Mesenteric fat pad (tissue), 1 donor: ENCODE measurements at places on chromosomes 4 and X. TPM values are rescaled to one million over a fixed set of nuclear protein-coding genes. Genes with fewer than 3 reads are reported as not detected.

The EVC gene
- 16.6 TPM for total RNA-seq

The TRIM61 gene
- total RNA-seq: 2.1 TPM

The MTCP1 gene
- total RNA-seq: 26.3 TPM

The ARMCX1 gene
- total RNA-seq: 32.3 TPM

The TMEM271 gene
- total RNA-seq: not detected

The SCML2 gene
- total RNA-seq: 2.1 TPM

The SSX3 gene
- total RNA-seq: not detected

The TADA2B gene
- 21.4 TPM for total RNA-seq

The MSANTD1 gene
- total RNA-seq: 0.80 TPM

The NDST3 gene
- total RNA-seq: not detected

The MEPE gene
- not detected for total RNA-seq

The GPR34 gene
- total RNA-seq: 41.2 TPM

The HS3ST1 gene
- 4.2 TPM for total RNA-seq

The FABP2 gene
- 0.80 TPM for total RNA-seq

The AKAP4 gene
- total RNA-seq: not detected

The NPNT gene
- 6.9 TPM for total RNA-seq

The XAGE1A gene
- not detected for total RNA-seq

The NPY2R gene
- total RNA-seq: not detected

The SSX4 gene
- total RNA-seq: not detected

The SLC4A4 gene
- 5.5 TPM for total RNA-seq

The SPATA4 gene
- not detected for total RNA-seq

The COX7B2 gene
- not detected for total RNA-seq

The TRPC5OS gene
- not detected for total RNA-seq

The TAF7L gene
- 0.26 TPM for total RNA-seq

The UCP1 gene
- not detected for total RNA-seq

The ATP1B4 gene
- not detected for total RNA-seq

The PFKFB1 gene
- 18.5 TPM for total RNA-seq

The PJA1 gene
- total RNA-seq: 57.6 TPM

The ATOH1 gene
- not detected for total RNA-seq

The UGT2B15 gene
- not detected for total RNA-seq

The CC2D2A gene
- total RNA-seq: 14.3 TPM

The PRKG2 gene
- total RNA-seq: 0.19 TPM

The TLR10 gene
- 0.42 TPM for total RNA-seq

The MAGEC3 gene
- not detected for total RNA-seq

The CT55 gene
- total RNA-seq: not detected

The CPLX1 gene
- 3.0 TPM for total RNA-seq

The BST1 gene
- total RNA-seq: 21.8 TPM

The SPANXB1 gene
- total RNA-seq: not detected

The GAGE12H gene
- total RNA-seq: not detected

The GDPD2 gene
- total RNA-seq: not detected

The GPR50 gene
- not detected for total RNA-seq

The FAM184B gene
- not detected for total RNA-seq

The AWAT2 gene
- not detected for total RNA-seq

The MTMR8 gene
- 2.5 TPM for total RNA-seq

The KIAA0232 gene
- total RNA-seq: 33.4 TPM

The COX7B gene
- total RNA-seq: 225 TPM

The STBD1 gene
- 34.7 TPM for total RNA-seq

The VSIG1 gene
- not detected for total RNA-seq

The CT83 gene
- not detected for total RNA-seq

The ARHGEF38 gene
- not detected for total RNA-seq

The PCDH19 gene
- total RNA-seq: 5.2 TPM

The PHEX gene
- 0.45 TPM for total RNA-seq

The CYP2U1 gene
- 7.6 TPM for total RNA-seq

The UGT2A3 gene
- total RNA-seq: 0.26 TPM

The TMPRSS11F gene
- total RNA-seq: not detected

The CYLC1 gene
- not detected for total RNA-seq

The FAT4 gene
- 7.3 TPM for total RNA-seq

The EDA2R gene
- total RNA-seq: 1.2 TPM

The ARFIP1 gene
- total RNA-seq: 30.1 TPM
